ENCODE measurements at places on chromosomes 4 and X. TPM values are rescaled to one million over a fixed set of nuclear protein-coding genes. Genes with fewer than 3 reads are reported as not detected.

Gene SATL1
- total RNA-seq: 0.19 TPM

Gene PABPC1L2B
- total RNA-seq: not detected

Gene ESX1
- total RNA-seq: not detected

DNA sequence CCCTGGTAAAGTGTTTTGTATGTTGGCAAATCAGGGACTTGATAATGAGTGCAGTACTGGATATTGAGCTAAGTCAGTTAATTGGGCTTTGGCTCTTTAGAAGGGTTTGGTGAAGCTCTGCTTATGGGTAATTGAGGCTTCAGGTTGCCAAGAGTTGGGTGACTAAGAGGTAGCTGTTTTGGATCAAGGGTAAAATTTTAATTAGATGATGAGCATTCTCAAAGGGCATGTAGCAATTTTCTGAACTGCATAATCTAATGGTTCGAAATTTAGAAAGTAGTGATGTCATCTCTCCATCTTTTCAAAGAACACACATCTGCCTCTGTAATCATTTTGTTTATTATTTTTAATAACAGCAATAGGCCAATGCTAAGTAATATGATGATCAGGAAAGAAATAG is 5.5 kb upstream of the TRIM2 start:
- DNase-seq: no peak

DNA sequence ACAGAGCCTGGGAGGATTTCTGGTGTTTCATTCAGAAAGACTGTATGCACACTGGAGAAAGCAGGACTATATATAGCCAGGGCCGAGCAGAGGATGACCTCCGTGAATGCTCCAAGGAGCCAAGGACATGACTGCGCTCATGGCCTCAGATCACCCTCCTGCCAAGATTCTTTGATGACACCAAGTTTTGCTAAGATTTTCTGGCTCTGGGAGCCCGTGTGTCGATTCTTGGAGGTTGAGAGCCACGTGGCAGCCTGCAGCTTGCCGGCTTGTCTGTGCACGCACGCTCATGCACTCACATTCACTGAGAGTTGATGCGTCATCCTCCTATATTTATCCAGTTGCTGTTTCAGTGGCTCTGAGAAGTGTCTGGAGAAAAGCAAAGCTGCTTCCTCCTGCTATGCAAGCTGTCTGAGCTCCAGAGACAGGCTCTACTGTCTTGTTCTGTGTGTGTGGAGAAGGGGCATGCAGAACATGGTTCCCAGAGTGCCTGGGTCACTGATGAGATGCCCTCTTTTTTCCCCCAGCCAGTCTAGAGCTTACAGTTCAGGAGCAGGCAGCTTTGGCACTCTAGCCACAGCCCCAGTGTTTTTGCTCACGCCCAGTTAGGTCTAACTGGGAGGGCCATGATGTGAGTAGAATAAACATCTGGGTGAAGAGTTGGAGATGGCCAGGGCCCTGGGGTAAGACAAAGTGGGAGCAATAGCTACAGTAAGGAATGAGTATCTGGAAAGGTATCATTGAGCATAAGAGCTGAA is 64.9 kb upstream of the SCOC start:
- no peak for DNase-seq

- DNase-seq: no peak
Measured at GRCh38 chr4:140368686-140369085, 4.8 kb upstream of the SCOC start.

Data from Caco-2 (cell line).